ENCODE measurements at places on chromosomes 12 and 14.

DNA sequence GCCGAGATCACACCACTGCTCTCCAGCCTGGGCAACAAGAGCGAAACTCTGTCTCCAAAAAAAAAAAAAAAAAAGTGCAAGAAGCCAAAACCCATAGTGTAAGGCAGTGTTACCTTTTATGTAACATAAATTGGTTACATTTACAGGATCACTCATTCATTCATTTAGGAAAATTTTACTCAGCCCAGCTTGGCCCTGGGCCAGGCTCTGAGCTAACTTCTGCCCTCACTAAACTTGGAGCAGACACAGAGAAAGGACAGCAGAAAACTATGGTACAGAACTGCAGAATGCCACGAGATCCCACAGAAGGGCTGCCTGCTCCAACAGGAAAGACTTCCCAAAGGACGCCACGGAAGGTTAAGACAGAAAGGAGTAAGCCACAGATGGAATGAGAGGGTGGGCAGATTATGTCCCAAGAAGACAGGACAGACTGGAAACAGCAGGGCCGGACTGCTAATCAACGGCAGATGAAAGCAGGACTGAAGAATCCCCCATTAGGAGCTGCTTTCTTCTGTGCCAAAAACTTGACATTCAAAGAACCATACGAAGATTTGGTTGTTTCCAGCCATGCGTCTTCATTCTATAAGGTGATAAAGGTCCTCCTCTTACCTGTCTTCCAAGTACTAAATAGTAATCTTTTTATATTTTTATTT, 18.9 kb downstream of the PPP1R13B start:
- DNase-seq = no peak

DNA sequence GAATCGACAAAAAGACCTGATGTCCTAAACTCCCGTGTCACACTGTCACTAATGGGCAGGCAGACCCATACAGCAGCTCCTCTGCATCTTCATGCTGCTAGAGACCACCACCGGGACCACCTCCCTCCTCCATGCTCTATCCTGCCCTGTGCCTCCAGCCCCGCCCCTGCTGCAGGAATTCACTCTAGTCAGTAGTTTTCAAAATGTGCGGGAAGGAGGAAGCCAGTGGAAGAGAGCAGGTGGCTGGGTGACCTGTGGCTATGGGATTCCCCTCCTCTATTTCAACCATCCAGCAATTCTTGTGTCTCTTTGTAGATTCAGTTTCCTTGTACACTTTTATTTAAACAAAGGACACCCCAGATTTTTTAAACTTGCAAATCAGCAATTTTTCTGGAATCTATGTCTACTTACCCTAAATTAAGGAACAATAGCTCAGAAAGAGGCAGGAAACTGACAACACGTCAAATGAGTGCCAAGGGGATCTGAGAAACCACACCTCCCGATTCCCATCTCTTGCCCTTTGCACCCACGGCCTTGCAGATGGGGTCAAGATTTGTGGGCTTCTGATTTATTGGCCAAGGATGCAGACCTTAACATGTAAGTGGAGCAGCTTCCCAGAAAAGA, 20.4 kb upstream of the MAP1LC3B2 start:
- DNase-seq = no peak

DNA sequence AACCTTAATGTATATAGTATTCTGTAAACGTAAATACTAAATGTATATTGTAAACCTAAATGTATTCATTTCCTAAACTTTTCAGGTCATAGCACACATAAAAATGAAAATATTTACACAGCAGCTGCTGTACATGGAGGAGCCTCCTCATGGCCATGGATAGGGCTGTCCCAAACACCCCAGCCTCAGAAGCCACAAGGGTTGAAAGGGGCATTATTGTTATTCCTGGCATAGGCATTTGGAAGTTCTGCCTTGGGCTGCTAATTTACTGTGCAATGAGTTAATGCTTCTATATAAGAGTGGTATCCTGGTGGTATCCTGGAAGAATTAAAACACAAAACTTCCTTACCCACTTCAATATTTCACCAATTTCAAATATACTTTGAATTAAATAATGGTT, 159.4 kb downstream of the SLC5A8 start:
- no peak for DNase-seq

- DNase-seq = no peak
Observed at GRCh38 chr12:10386857-10387256, 3.0 kb downstream of the KLRK1 start.

GRCh38 chr12:14303661-14304155, 61.8 kb upstream of the ATF7IP start:
- no peak for DNase-seq

- peak; percentile 94 for DNase-seq
Observed at GRCh38 chr12:401235-402028, at the start of gene CCDC77. Gene CCDC77 (plus strand): TSS chr12:401644. CDS start chr12:409384, 7,740 bp downstream.

GRCh38 chr14:101370593-101371569, 190.4 kb upstream of the DIO3 start:
- DNase-seq = no peak

DNA sequence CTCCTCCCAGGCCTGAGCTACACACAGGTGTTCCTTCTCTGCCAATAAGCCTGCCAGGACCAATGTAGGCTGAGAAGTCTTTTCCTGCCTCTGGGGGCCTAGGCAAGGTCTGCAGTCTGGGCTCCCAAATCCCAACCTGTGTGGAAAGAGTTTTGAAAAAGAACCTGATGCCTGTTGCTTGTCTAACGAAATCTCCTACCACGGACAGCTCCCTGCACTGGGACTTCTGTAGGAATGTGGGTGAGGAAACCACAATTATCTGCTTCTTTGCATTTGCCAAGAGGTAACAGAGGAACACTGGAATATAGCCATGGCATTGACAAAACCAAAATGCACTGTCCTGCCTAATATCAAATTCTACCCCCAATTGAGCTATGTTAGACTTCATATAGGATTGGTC, 877.0 kb upstream of the TMEM132C start:
- no peak for DNase-seq

GRCh38 chr12:52564582-52564981, 9.1 kb downstream of the KRT74 start:
- DNase-seq = no peak

GRCh38 chr14:90700933-90701776, 115.1 kb downstream of the TTC7B start:
- no peak for DNase-seq

DNA sequence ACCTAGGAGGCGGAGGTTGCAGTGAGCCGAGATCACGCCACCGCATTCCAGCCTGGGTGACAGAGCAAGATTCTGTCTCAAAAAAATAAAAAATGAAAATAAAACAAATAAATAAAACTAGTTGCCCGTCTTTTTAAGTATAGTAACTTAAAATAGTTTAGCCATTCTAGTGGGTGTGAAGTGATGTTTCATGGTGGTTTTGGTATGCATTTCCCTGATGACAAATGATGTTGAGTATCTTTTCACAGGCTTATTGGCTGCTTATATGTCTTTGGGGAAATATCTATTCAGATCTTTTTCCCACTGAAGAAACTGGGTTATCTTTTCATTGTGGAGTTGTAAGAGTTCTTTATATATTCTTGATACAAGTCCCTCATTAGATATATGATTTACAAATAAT, 102.4 kb upstream of the METAP2 start:
- DNase-seq = no peak

DNA sequence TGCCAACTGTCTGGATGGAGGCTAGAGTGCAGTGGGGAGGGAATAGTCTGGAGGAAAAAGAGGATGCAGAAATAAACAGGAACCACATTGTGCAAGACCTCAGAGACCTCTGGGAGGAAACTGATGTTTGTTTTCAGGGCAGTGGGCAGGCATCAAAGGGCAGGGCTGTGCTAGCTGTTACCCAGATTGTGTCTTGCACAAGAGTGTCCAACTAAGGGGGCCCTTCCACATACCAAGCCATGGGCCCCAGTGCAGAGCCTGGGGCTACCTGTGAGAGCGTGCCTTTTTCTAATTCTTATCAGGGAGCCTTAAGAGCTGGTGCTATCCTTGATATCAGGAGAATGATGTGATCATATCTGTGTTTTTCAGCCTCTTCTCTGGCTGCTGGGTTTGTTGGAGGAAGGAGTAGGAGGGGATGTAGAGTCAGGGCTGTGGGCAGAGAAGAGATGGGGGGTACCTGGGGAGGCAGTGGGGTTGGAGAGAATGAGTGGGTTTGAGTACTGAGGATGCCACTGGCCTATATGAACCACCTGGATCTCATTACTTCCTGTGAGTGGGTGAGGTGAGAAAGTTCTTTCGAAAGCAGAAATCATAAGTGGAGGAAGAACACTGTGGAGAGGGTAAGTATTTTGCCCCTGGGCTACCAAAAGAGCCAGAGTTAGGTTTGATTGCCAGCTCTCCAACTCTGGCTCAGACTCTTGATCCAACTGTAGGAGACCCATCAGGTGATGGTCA, 259.2 kb upstream of the CRY1 start:
- DNase-seq = peak; percentile 43

GRCh38 chr14:61562321-61563161, 132.8 kb upstream of the HIF1A start:
- peak; percentile 56 for DNase-seq

DNA sequence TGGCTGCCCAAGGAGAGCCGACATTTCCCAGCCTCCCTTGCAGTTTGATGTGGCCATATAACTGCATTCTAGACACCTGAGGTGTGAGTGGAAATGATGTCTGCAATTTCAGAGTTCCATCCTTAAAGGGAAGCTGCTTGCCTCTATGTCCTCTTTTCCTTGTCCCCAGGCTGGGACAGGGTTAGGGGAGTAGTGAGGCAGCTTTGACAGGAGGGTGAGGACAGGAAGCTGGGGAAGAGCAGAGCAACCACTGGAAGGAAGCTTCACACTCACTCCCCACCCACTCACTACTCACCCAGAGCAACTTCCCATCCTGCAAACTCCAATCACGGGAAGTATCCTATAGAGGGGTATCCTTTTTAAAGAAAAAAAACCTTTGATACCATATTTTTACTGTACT, 28.9 kb upstream of the LTA4H start:
- no peak for DNase-seq

- no peak for DNase-seq
Observed at GRCh38 chr14:20179880-20180279, 10.8 kb upstream of the OR11G2 start.

DNA sequence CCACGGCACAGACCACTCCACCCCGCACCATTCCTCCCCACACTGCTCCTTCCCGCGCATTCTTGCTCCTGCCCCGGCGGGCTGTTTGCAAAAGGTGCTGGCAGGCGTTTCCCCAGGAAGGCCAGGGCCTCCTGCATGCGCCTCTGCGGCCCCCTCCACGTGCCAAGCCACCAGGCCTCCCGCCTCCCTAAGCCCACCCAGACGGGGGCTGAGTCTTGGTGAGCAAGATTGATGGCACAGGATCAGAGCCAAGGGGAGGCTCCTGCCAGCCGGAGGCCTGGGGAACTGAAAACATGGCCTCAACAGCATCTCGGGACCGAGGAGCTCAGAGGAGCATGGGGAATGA, 328.3 kb upstream of the DIO3 start:
- no peak for DNase-seq

GRCh38 chr14:36756226-36756625, 94.6 kb downstream of the PAX9 start:
- DNase-seq = no peak

- DNase-seq = no peak
Observed at GRCh38 chr14:101196795-101197590, 293.5 kb upstream of the RTL1 start.

DNA sequence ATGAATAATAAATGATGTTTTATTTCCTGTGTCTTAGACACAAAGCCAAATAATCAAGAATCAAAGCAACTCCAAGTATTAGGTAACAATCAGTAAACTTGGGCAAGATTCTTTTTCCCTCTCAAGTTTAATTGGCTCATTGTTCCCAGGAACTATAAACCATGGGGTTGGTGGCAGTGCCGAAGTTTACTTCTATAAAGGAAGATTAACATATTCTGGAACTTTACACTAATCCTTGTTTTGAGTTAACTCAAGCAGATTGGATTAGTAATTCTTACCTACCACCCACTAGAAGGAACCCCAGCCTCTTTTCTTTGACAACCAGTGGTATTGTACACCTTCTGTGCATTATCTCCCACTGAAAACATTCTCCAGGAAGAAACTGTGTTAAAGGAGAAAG, 197.1 kb downstream of the EXOC5 start:
- DNase-seq = no peak

- peak; percentile 24 for DNase-seq
Observed at GRCh38 chr12:46218322-46219095, 50.3 kb downstream of the SLC38A1 start.

DNA sequence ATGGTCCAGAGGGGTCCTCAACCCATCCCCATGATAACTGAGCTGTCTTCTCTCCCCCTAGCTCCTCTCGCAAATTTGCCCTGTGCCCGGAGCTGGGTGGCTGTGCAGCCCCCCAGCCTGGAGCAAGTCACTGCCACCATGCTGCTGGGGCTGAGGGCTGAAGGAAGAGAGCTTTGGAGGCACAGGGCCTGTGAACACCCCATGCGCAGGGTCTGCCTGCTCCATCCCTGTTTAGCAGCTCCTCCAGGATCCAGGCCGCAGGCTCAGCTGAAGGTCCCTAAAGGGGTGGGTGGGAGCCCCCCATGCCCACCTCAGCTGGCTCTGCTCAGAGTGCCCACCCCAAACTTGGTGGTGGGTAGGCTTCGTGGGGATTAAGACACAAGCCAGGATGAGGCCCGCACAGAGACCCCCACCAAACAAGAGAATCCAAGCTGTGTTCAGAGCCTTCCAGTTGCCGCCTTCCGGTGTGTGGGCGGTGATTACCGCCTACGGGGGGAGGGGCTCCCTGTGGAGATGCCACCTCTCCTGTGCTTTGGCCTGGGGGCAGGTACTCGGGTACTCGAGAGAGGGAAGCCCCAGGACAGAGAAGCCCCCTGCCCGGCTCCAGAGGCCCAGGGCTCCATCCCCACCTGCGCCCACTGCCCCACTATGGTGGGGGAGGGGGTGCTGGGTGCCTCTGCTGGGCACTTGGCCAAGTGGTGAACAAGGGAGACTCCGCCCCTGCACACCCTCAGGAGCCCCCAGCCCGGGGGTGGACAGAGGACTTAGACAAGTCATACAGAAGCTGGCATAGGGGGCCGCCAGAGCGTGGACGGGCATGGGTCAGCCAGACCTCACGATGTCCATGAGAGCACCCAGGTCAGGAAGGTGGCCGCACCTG, 1.4 kb upstream of the JAG2 start:
- DNase-seq = no peak

- DNase-seq = peak; percentile 94
Observed at GRCh38 chr14:24241829-24242443, 487 bp downstream of the TINF2 start.

DNA sequence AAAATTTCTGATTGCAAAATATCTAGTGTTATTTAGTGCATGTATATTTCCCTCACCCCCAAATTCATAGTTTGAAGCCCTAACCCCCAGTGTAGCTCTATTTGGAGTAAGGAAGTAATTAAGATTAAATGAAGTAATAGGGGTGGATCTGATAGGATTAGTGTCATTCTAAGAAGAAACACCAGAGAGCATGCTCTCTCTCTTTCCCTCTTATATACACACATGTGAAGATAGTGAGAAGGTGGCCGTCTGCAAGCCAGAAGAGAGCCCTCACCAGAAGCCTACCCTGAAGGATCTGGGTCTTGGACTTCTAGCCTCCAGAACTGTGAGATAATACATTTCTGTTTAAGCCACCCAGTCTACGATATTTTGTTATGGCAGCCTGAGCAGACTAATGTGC, 120.3 kb downstream of the TMEM30B start:
- DNase-seq = no peak

GRCh38 chr12:120939523-120939922, 35.4 kb upstream of the SPPL3 start:
- no peak for DNase-seq

- DNase-seq = no peak
Observed at GRCh38 chr14:23729720-23730387, 93.7 kb downstream of the DHRS2 start.

- DNase-seq = no peak
Observed at GRCh38 chr12:50232771-50233209, 50.5 kb downstream of the LIMA1 start.

Data from activated naive CD4-positive, alpha-beta T cell treated with Interleukin-2 at 50 U/mL for 16 hours (primary cell).